PC-9 (cell line): ENCODE measurements at places on chromosomes 1 and 21. TPM values are rescaled to one million over a fixed set of nuclear protein-coding genes. Genes with fewer than 3 reads are reported as not detected.

DNA sequence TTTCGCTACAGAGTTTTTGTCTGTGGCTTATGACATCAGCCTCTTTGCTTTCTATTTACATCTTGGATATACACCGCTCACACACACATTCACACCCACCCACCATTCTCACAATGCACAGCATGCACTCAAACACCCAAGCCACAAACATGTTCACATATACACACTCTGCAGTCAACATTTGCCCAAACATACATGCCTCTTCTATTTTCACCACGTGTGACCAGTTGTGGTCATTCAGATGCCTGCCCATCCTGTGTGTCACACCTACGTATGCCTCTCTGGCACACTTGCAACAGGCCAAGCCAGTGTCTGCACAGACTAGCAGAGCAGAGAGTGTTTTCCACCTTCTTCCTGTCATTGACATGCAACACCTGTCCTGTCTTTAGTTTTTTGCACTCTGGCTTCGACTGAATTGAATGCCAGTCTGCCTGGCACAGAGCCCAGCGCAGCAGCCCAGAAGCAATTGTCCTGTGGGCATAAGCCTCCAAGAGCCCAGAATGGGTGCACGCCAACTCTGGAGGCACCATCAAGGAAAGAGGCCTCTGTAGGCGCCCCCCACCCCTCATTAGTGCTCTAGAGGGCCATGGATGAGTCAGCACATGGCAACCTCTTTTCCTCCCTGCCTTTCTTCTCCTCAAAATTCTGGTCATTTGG is 37.7 kb upstream of the LRRN2 start:
- no peak overlapping the region for H3K4me3 ChIP-seq
- peaks cover 25% of the 10 kb centered on the region for H3K4me1 ChIP-seq
- no peak overlapping the region for H3K27ac ChIP-seq

DNA sequence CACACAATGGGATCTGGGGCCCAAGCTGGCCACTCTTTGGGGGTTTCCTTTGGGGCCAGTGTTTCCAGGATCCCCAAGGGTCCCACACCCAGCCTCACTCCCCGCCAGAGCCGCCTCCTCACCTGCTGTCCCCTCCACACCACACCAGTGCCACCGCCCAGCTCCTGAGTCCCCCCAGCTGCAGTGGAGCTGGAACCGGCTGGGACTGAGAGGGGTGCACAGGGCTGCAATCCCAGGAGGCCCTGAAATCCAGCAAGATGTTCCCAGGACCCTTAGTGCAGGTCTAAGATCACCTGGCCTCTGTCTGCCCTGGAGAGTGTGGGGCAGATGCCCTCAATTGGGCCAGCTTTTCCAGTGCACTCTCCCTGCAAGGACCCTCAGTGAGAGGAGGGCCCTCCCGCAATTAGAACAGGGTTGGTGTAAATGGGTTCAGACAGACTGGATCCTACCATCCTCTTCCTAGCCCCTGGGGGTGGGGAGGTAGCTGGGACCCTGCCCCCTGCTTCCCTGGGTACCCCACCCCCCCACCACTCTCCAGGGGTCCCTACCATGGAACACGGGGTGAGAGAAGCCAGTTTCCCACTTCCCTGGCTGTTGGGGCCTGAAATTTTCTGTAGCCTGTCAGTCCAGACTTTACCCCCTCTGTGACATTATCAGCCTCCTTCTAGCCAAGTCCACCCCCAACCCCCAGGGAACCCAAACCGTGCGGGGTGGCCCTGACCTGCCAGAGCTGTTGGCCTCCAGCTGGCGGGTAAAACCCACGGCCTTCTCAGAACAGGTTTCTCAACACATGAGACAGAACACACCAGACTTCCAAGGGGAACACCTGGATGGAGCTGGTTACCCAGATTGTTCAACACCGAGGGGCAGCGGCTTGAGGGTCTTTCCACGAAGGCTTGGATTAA is 7.0 kb downstream of the KRTAP10-12 start:
- H3K36me3 ChIP-seq = no peaks in the 10 kb centered on the region

DNA sequence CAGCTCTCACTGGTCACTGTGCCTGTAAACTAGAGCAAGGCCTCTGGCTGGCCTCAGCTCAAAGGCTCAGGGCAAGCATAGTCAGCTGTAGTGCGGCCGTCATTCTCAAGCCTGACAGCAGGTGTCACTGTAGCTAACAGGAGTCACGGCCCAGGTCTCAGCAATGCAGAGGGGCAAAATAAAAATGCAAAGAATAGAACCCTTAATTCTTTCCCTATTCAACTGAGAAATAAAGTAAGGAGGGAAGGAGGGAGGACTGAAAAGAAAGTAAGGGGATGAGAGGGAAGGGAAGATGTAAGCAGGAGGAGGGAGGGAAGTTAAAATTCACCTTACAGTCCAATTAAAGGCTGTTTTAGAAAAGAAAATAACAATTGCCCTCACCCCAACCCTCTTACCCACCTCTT is 106.1 kb downstream of the KIAA0319L start:
- peaks cover 19% of the 10 kb centered on the region for H3K4me1 ChIP-seq
- H3K4me3 ChIP-seq = no peak overlapping the region

DNA sequence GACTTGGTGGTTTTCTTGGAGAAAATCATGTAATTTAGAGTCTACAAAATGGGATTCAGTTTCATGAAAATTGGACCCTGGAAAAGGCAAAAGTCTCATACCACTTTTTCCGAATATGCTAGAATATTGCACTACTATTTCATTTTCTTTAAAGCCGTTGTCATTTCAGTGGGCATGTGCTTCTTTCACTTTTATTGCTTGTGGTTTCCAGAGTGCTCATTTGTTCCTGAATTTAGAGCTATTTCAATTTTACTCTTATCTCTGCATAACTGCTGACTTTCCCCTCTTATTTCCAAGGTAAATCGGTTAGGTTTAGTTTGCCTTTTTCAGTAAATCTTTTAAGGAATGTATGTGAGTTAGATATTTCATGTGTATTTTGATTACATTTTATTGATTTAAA is 11.6 kb downstream of the HHAT start:
- no peaks in the 10 kb centered on the region for H3K27me3 ChIP-seq
- H3K4me3 ChIP-seq = no peak overlapping the region
- no peak overlapping the region for H3K27ac ChIP-seq

- H3K27me3 ChIP-seq = peaks cover 44% of the 10 kb centered on the region
- no peak overlapping the region for H3K4me3 ChIP-seq
- DNase-seq = no peak
- H3K4me1 ChIP-seq = no peaks in the 10 kb centered on the region
- H3K36me3 ChIP-seq = no peaks in the 10 kb centered on the region
- no peak overlapping the region for H3K27ac ChIP-seq
Measured at GRCh38 chr1:37128091-37128490, 93.8 kb upstream of the GRIK3 start.

GRCh38 chr1:116751621-116752020 is 2.6 kb upstream of the CD2 start:
- DNase-seq = no peak
- no peaks in the 10 kb centered on the region for H3K4me1 ChIP-seq
- H3K36me3 ChIP-seq = no peaks in the 10 kb centered on the region

DNA sequence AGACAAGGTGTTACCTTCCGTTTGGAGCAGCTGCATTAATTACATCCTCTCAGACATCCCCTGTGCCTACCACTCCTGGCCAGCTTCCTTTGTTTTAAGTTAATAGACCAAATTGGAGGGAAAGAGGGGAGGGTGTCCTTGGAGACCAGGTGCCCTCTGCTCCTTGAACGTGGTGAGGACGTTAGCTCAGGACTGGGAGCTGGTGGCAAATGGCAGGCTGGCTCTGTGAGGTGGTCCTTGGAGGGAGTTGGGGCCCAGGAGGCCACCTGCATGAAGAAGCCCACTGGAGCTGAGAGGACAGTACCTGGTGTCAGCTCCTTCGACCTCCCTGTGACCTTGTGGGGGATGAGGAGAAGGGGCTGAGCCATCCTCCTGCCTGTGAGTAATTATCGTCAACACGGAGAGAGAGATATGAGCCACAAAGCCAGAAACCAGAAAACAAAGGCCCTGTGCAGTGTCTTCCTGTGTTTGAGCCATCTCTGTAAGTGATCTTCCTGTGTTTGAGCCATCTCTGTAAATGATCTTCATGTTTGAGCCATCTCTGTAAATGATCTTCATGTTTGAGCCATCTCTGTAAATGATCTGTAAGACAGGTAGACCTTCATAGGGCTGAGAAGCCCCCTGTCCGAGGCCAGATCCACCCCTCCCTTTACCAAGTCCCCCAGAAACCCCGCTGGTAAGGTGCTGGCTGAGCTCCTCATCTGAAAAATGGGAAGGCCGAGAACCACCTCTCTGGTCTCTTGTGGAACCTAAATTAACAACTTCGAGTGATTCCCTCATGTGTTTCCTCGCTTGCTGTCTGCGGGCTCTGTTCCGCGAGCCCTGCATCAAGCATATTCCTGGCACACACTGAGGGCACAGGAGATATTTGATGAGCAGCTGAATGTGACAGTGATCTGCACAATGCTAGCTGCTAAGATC is 126.0 kb downstream of the CAMTA1 start:
- no peaks in the 10 kb centered on the region for H3K27me3 ChIP-seq
- H3K4me1 ChIP-seq = no peaks in the 10 kb centered on the region
- no peak for DNase-seq
- no peak overlapping the region for H3K27ac ChIP-seq

DNA sequence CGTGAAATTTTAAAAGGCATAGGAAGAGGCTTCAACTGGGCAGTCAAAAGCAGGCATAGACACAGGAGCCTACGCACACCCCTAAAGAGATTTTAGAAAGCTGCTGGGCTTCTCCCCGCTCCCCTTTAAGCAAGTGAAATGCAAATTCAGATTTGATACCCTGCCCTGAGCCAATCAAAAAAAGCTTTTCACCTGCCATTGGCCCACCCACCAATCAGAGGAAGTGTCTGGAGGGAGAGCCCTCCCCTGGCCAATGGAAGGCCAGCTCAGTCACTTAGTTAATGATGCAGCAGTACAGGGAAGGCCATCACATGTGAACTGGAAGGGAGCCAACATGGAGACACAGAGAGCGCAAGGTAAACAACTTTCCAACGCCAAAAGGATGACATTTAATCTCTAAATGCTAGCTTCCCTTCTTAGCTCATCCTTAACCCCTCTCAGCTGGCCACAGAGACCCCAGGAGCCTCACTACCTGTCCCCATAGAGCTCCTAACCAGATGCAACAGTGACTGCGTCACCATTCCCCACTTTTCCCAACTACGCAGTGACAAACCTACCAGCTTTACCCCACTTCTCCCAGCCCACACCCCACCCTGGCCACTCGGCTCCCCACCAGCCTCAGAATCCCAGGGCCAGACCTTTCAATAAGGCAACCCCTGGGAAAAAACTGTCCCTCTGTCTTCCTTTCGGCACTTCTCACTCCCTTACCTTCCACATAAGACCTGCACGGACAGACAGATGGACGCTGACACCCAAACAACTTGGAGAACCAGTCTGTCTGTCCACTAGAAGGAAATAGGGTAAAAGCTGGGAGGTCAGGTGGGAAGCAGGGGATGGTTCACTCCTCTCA is 71.0 kb downstream of the CD46 start:
- peaks cover 45% of the 10 kb centered on the region for H3K4me1 ChIP-seq
- peak; percentile 93 for DNase-seq
- H3K4me3 ChIP-seq = peak overlapping the region; percentile 65
- peak overlapping the region; percentile 77 for H3K27ac ChIP-seq

- no peaks in the 10 kb centered on the region for H3K36me3 ChIP-seq
- no peak overlapping the region for H3K27ac ChIP-seq
- H3K27me3 ChIP-seq = peaks cover 36% of the 10 kb centered on the region
- no peaks in the 10 kb centered on the region for H3K4me1 ChIP-seq
- no peak for DNase-seq
- no peak overlapping the region for H3K4me3 ChIP-seq
Measured at GRCh38 chr21:32140151-32140550, 138.7 kb downstream of the MIS18A start.

DNA sequence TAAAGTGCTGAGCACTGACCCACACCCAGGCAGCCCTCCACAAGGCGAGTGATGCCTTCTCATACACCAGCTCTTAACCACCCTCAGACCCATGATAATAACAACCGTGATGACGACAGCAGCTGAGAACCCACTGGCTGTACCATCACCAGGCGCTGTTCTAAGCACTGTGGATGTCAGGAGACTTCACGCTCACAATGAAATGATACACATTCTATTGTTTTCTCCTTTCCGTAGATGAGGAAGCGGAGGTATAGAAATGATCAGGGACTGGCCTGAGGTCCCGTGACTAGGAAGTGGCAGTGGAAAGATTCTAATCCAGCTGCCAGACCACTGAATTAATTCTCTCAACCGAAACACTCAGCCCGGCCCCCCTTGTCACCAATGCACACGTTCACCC is 32.6 kb downstream of the SDC3 start:
- H3K4me3 ChIP-seq = no peak overlapping the region
- no peaks in the 10 kb centered on the region; the same call in 1 of the 2 replicates for H3K4me1 ChIP-seq
- no peaks in the 10 kb centered on the region for H3K36me3 ChIP-seq
- H3K27me3 ChIP-seq = no peaks in the 10 kb centered on the region
- no peak for DNase-seq
- no peak overlapping the region for H3K27ac ChIP-seq

- H3K27ac ChIP-seq = no peak overlapping the region
- no peaks in the 10 kb centered on the region for H3K36me3 ChIP-seq
- H3K4me1 ChIP-seq = no peaks in the 10 kb centered on the region
- H3K4me3 ChIP-seq = no peak overlapping the region
- no peaks in the 10 kb centered on the region for H3K27me3 ChIP-seq
Measured at GRCh38 chr1:107255469-107255868, 114.6 kb downstream of the NTNG1 start.

DNA sequence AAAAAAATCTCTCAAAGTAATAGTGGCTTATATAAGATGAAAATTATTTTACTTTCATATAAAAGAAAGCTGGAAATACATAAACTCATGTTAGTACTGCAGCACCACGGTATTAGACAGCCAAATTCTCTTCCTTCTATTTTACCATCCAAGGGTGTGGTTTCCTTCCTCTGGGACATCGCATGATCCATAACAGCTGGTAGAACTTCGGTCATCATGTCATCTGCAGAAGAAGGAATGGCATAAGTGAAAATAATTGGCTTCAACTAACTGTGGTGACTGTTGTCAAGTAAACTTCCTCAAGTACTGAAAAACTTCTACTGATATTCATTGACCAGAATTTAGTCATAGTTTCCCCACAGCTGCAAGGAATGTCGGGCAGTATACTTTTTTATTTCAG is 28.3 kb upstream of the IFI44L start:
- H3K27ac ChIP-seq = no peak overlapping the region
- H3K27me3 ChIP-seq = no peaks in the 10 kb centered on the region
- no peaks in the 10 kb centered on the region for H3K36me3 ChIP-seq
- H3K4me1 ChIP-seq = no peaks in the 10 kb centered on the region

FCRL5 gene
- not detected in 2 replicates for total RNA-seq

FAAH gene
- 19.1 and 23.8 TPM in 2 replicates for total RNA-seq

KRTAP21-2 gene
- not detected in 2 replicates for total RNA-seq

FAM151A gene
- not detected in 2 replicates for total RNA-seq

ARTN gene
- total RNA-seq = 17.4 and 33.6 TPM in 2 replicates
